Activated T-helper 2 cell treated with anti-CD3 and anti-CD28 coated beads, Interferon-gamma antibody, Interleukin-2, Interleukin-4, amounts not matched to agents 10 μg/mL and 5 μg/mL and 100 μg/mL, durations not matched to agents 14 hours and 24 hours and 36 hours (primary cell): ENCODE measurements at places on chromosomes 16 and 17. TPM values are rescaled to one million over a fixed set of nuclear protein-coding genes. Genes with fewer than 3 reads are reported as not detected.

ITGA2B gene
- total RNA-seq, result 1.5 and 2.7 TPM in 2 replicates

GP1BA gene
- total RNA-seq, result not detected in 2 replicates

AKAP1 gene
- total RNA-seq, result 38.7 and 45.0 TPM in 2 replicates

TUFM gene
- total RNA-seq, result 202 and 217 TPM in 2 replicates

FBXW10 gene
- total RNA-seq, result not detected in 2 replicates

CBLN1 gene
- not detected in 2 replicates for total RNA-seq

RASD1 gene
- total RNA-seq, result 4.6 and 4.9 TPM in 2 replicates

GABARAP gene
- total RNA-seq, result 145 and 147 TPM in 2 replicates

FADS6 gene
- not detected in 2 replicates for total RNA-seq

NPIPB13 gene
- total RNA-seq, result 14.9 and 16.8 TPM in 2 replicates

GINS2 gene
- 66.8 and 66.9 TPM in 2 replicates for total RNA-seq

NXPH3 gene
- 0.21 and 0.25 TPM in 2 replicates for total RNA-seq

NTN1 gene
- 0.41 and 0.60 TPM in 2 replicates for total RNA-seq

CD300A gene
- total RNA-seq, result 16.6 and 16.7 TPM in 2 replicates

- H3K4me1 ChIP-seq, result peaks cover 24% of the 10 kb centered on the region
- H3K27ac ChIP-seq, result peak within 1 kb of the TSS; percentile 48
- H3K27me3 ChIP-seq, result peaks cover 65% of the 10 kb centered on the region
- peak within 1 kb of the TSS; percentile 75 for H3K4me3 ChIP-seq
- H3K36me3 ChIP-seq, result peaks cover 7% of the 10 kb centered on the region
- DNase-seq, result no peak
These were observed at the start of gene IRX3 for GRCh38 chr16:54286366-54287130. Gene IRX3, minus strand, starts transcription at chr16:54286787. Its CDS starts 737 bp downstream, at chr16:54286050.

- DNase-seq, result no peak
- no peaks in the 10 kb centered on the region for H3K4me1 ChIP-seq
- no peaks in the 10 kb centered on the region for H3K36me3 ChIP-seq
- H3K27me3 ChIP-seq, result peaks cover 2% of the 10 kb centered on the region
These were observed 156.8 kb upstream of the CDH13 start for GRCh38 chr16:82470016-82470415.

DNA sequence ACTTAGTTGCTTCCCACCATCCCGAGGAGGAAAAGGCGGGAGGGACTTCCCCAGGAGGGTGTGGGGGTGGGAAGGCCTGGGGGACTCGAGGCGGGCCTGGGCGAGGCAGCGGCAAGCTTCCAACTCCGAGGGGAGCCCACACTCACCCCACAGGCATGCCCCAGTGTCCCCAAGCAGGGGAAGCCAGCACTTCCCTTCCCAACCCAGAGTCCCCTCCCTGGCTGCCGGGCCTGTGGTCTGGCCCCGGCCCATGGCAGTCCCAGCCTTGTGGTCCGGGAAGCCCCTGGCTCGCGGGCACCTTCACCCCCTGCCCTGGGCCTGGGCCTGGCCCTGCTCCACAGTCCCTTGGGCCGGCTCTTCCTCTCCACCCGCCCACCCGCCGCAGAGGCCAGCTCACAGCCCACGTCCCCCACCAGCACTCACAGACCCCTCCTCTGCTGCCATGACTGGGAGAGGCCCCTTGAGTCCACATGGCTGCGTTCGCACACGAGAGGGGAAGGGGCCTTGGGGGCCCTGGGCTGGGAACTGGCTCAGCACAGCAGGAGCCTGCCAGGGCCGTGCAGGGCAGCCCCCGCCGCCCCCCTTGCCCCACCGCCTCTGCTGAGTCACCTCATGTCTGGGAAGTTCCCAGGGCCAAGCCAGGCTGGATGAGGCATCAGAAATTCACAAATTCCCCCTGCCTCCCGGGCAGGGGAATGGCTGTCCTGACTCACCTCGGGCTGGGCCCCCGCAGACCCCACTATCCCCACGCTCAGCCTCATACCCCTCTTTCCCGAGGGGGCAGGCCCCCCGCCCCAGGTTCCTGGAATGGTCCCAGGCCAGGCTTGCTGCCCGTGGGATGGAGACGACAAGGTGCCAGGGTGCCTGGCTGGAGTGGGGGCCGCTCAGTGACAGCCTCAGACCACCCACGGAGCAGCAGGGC lies 27.8 kb downstream of the BAHCC1 start:
- peaks cover 5% of the 10 kb centered on the region for H3K27me3 ChIP-seq
- H3K36me3 ChIP-seq, result no peaks in the 10 kb centered on the region
- no peaks in the 10 kb centered on the region for H3K4me1 ChIP-seq

DNA sequence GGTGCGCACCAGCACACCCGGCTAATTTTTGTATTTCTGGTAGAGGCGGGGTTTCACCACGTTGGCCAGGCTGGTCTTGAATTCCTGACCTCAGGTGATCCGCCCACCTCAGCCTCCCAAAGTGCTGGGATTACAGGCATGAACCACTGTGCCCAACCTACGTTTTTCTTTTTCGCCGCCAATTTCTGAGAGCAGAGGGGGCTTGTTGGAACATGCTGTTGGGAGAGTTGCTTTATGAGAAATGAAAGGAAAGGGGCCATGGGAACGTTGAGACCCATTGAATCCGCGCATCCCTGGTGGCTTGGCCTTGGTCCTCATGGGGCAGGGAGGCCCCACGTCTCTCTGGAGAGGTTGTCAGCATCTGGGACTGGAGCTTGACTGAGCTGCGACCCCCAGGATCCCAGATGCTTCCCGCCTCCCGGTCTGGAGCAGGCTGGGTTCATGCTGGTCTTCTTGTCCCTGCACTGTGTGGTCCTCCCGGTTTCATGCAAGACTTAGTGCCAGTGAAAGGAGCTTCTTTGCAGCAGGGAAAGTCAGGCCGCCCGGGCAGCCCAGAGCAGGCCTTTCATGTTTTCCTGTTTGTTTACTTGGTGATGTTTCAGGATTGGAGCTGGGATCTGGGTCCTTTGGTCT lies 22.8 kb downstream of the CRISPLD2 start:
- H3K36me3 ChIP-seq, result no peaks in the 10 kb centered on the region
- no peak for DNase-seq
- peaks cover 2% of the 10 kb centered on the region for H3K4me1 ChIP-seq
- no peak overlapping the region for H3K27ac ChIP-seq
- no peak overlapping the region for H3K4me3 ChIP-seq

GRCh38 chr16:31335431-31335830 lies 19.5 kb upstream of the ITGAX start:
- H3K36me3 ChIP-seq, result peaks cover 9% of the 10 kb centered on the region
- H3K4me1 ChIP-seq, result peaks cover 17% of the 10 kb centered on the region
- no peak for DNase-seq
- no peak overlapping the region for H3K27ac ChIP-seq
- H3K27me3 ChIP-seq, result peaks cover 35% of the 10 kb centered on the region
- no peak overlapping the region for H3K4me3 ChIP-seq

- H3K4me1 ChIP-seq, result no peaks in the 10 kb centered on the region
- no peaks in the 10 kb centered on the region for H3K27me3 ChIP-seq
- H3K27ac ChIP-seq, result no peak overlapping the region
These were observed 445.3 kb upstream of the TOM1L1 start for GRCh38 chr17:54455251-54455868.

DNA sequence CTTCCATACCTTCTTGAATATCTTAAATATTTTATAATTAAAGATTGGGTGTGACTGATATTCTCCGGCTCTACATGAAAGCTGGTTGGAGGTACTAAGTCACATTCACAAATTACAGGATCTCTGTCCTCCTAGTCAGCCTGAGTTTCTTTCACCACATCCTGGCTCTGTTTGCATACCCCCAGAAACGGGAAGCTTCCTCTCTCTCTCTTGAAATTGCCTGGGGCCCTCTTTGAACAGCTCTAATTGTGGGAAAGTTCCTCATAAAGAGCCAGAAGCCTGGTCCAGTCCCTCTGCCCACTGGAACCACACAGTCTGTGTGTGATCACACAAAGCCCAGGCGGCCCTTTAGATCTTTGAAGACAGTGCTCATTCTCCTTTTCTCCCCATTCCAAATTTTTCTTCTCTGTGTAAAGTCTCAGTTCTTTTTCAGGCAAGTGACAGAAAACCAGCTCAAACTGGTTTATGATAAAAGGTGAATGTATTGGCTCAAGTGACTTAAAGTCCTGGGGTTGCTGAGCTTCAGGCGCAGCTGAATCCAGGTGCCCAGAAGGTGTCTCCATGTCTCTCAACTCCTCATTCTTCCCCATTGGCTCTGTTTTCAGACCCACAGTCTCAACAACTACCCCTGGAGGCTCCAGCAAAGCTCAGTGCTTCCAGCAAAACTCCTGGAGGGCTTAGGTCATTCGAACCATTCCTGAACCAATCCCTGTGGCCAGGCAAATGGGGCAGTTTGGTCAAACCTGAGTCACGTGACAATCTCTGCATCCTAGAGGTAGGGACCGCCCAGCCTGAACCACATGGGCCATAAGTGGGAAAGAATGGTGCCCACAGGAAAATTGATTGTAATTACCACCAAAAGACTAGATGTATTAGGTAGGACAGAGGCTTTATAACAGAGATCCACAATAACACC lies 8.5 kb upstream of the RAI1 start:
- H3K4me3 ChIP-seq, result no peak overlapping the region
- peaks cover 26% of the 10 kb centered on the region for H3K4me1 ChIP-seq

- no peak overlapping the region for H3K27ac ChIP-seq
- no peak overlapping the region for H3K4me3 ChIP-seq
- H3K36me3 ChIP-seq, result no peaks in the 10 kb centered on the region
- peaks cover 3% of the 10 kb centered on the region for H3K4me1 ChIP-seq
- peaks cover 35% of the 10 kb centered on the region for H3K27me3 ChIP-seq
These were observed 228.9 kb upstream of the TNRC6C start for GRCh38 chr17:77729587-77729986.

DNA sequence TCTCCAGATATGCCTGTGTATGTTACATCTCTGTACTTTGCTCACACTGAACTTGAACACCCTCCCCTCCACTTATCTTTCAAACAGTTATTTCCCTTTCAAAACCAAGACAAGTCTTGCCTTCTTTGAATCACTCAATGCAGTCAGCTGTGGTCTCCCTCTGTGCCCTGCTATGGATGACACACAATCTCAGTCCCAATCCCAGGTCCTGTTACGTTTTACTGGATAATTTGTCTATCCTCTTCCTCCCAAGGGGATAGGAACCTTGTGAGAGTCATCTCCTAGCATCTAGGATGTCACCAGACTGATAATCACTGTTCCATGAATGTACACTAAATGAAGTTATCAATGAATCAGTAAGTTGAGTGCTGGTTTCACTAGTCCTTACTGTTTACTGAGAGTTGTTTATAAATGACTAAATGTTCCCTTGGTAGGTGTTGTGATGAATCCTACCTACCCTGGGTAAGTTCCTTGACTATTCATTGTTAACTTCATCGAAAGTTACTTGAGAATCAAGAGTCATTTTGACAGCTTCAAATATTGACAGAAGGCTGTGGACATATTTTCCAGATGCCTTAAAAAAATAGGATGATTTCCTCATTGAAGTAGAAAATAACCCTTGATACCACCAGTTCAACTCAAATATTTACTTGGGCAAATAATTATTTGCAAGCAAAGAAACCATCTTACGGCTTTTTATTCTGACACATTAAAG lies 244.9 kb downstream of the PRKCA start:
- H3K4me1 ChIP-seq, result peaks cover 55% of the 10 kb centered on the region
- peak overlapping the region; percentile 26 for H3K4me3 ChIP-seq
- H3K27ac ChIP-seq, result peak overlapping the region; percentile 81

- no peak overlapping the region for H3K27ac ChIP-seq
- no peak overlapping the region for H3K4me3 ChIP-seq
- H3K4me1 ChIP-seq, result peaks cover 42% of the 10 kb centered on the region
- H3K27me3 ChIP-seq, result no peaks in the 10 kb centered on the region
- no peak for DNase-seq
These were observed 1.9 kb upstream of the LCMT1 start for GRCh38 chr16:25109643-25110042.

- H3K27me3 ChIP-seq, result no peaks in the 10 kb centered on the region
- H3K27ac ChIP-seq, result no peak overlapping the region
- H3K36me3 ChIP-seq, result no peaks in the 10 kb centered on the region
- H3K4me1 ChIP-seq, result no peaks in the 10 kb centered on the region
These were observed 52.5 kb downstream of the ZFPM1 start for GRCh38 chr16:88505405-88506082.

DNA sequence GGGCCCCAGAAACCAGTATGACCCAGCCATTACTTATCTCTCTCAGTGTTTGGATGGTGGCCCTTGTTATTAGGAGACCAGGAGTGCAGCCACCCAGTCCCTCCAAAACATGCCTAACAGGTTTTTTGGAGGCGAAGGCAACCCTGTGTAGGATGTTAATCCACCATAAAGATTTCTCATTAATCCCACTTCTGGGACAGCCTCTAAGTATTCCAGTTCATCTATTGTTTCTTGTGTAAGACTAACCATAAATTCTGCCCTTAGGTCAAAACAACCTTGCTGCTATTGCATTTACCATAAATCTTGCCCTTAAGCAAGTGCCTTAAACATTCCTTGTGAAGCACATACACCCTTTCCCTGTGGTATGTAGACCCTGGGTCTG lies 21.5 kb upstream of the OR1F1 start:
- no peaks in the 10 kb centered on the region for H3K36me3 ChIP-seq
- H3K4me1 ChIP-seq, result peaks cover 23% of the 10 kb centered on the region
- DNase-seq, result no peak
- peaks cover 31% of the 10 kb centered on the region for H3K27me3 ChIP-seq

DNA sequence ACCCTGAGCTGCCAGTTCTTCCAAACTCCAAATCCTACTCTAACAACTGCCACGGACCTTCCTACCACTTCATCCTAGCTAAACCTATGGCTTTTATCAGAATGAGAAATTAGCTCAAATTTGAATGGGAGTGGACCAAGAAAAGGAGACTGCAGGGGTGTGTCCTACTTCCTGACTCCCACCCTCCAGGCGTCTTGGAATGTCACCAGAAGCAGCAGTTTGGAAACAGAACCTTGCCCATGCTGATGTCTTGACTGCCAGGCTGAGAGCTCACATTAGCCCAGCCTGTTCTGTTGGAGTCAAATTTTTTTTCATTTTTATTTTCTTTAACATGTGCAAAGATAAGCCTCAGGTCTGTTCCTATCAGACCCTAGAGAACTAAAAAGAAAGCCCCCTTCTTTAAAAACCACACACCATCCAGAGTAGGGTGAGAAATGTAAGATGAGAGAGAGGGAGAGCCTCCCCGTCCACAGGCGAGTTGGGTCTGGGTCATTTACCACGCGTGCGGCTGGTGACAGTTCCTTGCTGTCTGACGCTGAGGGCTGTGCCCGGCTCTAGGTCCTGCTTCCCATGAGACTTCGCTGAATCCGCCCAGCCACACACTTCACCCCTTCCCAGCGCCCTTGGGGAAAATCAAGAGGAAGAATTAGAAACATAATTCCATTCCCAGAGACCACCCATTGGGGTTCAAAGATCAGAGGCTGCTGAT lies 54.3 kb downstream of the WNT3 start:
- DNase-seq, result no peak
- no peak overlapping the region for H3K4me3 ChIP-seq

GRCh38 chr16:74743668-74744299 lies 30.8 kb downstream of the FA2H start:
- H3K27me3 ChIP-seq, result no peaks in the 10 kb centered on the region
- DNase-seq, result no peak
- H3K27ac ChIP-seq, result no peak overlapping the region
- H3K4me3 ChIP-seq, result no peak overlapping the region

- peak overlapping the region; percentile 21 for H3K27ac ChIP-seq
- H3K4me1 ChIP-seq, result peaks cover 11% of the 10 kb centered on the region
- no peak overlapping the region for H3K4me3 ChIP-seq
- H3K27me3 ChIP-seq, result no peaks in the 10 kb centered on the region
- DNase-seq, result no peak
These were observed 19.5 kb downstream of the MINK1 start for GRCh38 chr17:4852567-4853207.

GRCh38 chr17:79125503-79125902 lies 50.9 kb downstream of the ENGASE start:
- no peaks in the 10 kb centered on the region for H3K4me1 ChIP-seq

GRCh38 chr16:28496844-28497243 lies 2.4 kb downstream of the APOBR start:
- no peak overlapping the region for H3K4me3 ChIP-seq
- peaks cover 37% of the 10 kb centered on the region for H3K4me1 ChIP-seq
- no peak for DNase-seq
- no peak overlapping the region for H3K27ac ChIP-seq
- no peaks in the 10 kb centered on the region for H3K27me3 ChIP-seq
- H3K36me3 ChIP-seq, result peaks cover 19% of the 10 kb centered on the region
